Thoracic aorta endothelial cell (primary cell): ENCODE measurements at places on chromosomes 2 and 18. TPM values are rescaled to one million over a fixed set of nuclear protein-coding genes. Genes with fewer than 3 reads are reported as not detected.

TSPYL6 gene
- total RNA-seq: not detected in 2 replicates

VSNL1 gene
- not detected in 2 replicates for total RNA-seq

TMEM198 gene
- not detected in 2 replicates for total RNA-seq

DNAH6 gene
- under 0.01 and 0.14 TPM in 2 replicates for total RNA-seq

ACMSD gene
- not detected in 2 replicates for total RNA-seq

BIN1 gene
- 38.3 and 40.9 TPM in 2 replicates for total RNA-seq

DPY30 gene
- total RNA-seq: 81.2 and 93.0 TPM in 2 replicates

PIGN gene
- total RNA-seq: 61.0 and 61.3 TPM in 2 replicates

ALLC gene
- total RNA-seq: not detected in 2 replicates

HOXD4 gene
- total RNA-seq: 8.7 TPM in 1 of 2 replicates, not detected in the other

TRIM54 gene
- total RNA-seq: not detected in 2 replicates

HOXD13 gene
- not detected in 2 replicates for total RNA-seq
